ENCODE measurements at places on chromosomes 7 and 10.

- no peak for DNase-seq
Observed at GRCh38 chr10:132347931-132348267, 15.9 kb downstream of the LRRC27 start.

- DNase-seq: no peak
Observed at GRCh38 chr7:4779118-4779517, 3.7 kb downstream of the AP5Z1 start.

DNA sequence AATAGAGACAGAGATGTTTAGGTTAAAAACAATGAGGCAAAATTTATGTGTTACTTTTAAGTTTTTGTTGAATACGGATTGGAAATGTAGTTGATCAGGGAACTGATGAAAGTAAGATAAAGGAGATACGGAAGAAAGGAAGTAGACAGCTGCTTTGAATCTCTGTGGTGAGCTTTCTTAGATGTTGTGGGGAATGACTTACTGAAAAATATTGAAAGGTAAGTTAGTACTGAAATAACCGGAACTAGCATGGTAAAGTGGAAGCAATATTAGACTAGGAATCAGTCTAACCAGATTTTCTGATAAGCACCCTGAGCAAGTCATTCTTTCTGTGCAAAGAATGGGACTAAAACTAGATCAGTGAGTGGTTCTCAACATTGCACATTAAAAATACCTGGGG is 34.8 kb downstream of the LUC7L2 start:
- no peak for DNase-seq

GRCh38 chr7:103989200-103989784 is at the start of gene RELN:
Gene RELN (minus strand): TSS chr7:103989658. CDS start chr7:103989356, 302 bp downstream.
- peak; percentile 34 for DNase-seq

- DNase-seq: no peak
Observed at GRCh38 chr7:28132959-28133870, 47.4 kb downstream of the JAZF1 start.

DNA sequence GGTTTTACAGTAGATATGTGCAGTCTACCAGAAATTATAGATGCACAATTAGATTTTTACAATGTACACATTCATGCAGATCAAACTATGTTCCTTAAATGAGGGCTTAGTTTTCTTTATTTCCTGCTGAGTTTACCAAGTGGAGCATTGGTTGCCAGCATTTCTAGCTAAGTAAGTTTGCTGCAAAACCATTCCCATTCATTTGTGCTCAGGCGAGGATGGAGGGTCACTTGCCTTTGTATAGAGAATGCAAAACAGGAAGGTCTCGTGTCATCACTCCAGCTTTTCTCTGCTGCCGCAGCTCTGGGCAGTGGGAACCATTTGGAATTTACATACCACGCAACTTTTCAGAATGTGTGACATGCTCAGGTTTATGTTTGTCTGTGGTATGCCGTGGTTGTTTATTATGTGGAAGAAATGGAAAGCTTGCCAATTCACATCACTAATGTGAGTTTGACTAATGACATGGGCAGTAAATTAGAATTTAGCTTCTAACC is 198.6 kb downstream of the TRIL start:
- DNase-seq: no peak

DNA sequence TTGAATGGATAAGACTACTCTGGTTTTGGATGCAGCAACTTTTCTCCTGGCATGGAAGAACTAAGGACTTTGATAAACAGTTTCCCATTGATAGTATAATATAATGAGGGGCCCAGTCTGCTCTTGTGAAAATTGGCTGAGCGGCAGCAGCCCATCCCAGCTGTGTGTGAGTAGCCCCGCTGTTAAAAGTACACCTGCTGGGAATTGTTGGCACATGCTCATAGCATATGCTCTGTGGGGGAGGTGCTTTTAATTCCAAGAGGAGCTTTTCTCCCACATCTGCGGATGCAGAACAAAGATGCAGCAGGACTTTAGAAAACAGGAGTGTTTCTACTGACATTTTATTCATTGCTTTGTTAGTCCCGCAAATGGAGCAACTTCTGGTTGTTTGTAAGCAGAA is 19.0 kb downstream of the SRI start:
- no peak for DNase-seq

- no peak for DNase-seq
Observed at GRCh38 chr7:104499975-104500374, 171.6 kb downstream of the LHFPL3 start.

GRCh38 chr10:14839305-14839695 is 1.2 kb downstream of the HSPA14 start:
- DNase-seq: no peak

GRCh38 chr10:35789996-35790395 is 147.9 kb upstream of the FZD8 start:
- no peak for DNase-seq

GRCh38 chr10:102413053-102413705 is 5.4 kb downstream of the PSD start:
- DNase-seq: no peak

GRCh38 chr7:64886956-64887545 is 16.0 kb upstream of the ZNF273 start:
- no peak for DNase-seq

- DNase-seq: no peak
Observed at GRCh38 chr10:85170026-85170425, 841.6 kb downstream of the CCSER2 start.

GRCh38 chr7:46317256-46317655 is 396.2 kb upstream of the IGFBP3 start:
- no peak for DNase-seq

- DNase-seq: no peak
Observed at GRCh38 chr10:101007099-101007711, 7.6 kb downstream of the LZTS2 start.

DNA sequence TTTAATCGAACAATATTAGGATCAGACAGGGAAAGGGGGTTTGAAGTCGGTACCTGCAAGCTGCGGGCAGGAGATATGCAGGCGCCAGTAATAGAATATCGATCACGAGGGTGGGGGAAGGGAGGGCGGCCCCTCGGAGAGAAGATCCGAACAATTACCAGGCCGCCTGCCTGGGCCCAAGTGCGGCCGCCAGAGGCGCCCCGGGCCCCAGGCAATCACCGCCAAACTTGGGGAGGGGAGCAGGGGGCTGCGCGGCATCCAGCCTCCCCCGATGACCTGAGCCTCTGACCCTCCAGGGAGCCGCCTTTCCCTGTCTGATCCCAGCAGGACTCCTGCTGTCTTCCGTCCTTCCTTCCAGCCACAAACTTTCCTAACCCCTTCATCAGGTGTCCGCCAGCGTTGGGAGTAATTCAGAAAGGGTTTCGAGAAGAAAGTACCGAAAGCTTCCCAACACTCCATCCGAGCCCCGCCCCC is 1.1 kb downstream of the NKX1-2 start:
- no peak for DNase-seq

DNA sequence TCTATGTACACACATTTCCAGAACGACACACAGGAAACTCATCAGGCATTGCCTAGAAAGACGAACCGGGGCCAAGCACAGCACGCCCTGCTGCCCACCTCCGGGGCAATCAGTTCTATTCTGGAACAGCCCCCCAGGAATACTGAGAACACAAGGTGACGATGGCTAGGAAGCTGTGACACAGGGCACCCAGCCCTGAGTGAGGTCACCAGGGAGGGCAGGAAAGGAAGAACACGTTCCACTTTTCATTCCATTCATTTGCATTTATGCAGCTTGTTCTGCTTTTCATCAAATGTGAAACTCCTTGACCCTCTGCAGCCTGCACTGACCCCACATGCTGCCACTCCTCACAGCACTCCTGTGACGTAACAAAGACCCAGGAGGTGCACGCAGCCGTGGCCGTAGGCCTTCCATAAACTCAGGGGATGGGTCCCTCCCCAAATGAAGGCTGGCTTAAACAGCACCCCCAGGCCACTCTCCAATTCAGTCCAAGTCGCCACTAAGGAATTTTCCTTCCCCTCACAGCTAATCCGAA is 28.9 kb downstream of the MAD1L1 start:
- DNase-seq: no peak

GRCh38 chr7:77674878-77675277 is 21.4 kb upstream of the RSBN1L start:
- DNase-seq: no peak

DNA sequence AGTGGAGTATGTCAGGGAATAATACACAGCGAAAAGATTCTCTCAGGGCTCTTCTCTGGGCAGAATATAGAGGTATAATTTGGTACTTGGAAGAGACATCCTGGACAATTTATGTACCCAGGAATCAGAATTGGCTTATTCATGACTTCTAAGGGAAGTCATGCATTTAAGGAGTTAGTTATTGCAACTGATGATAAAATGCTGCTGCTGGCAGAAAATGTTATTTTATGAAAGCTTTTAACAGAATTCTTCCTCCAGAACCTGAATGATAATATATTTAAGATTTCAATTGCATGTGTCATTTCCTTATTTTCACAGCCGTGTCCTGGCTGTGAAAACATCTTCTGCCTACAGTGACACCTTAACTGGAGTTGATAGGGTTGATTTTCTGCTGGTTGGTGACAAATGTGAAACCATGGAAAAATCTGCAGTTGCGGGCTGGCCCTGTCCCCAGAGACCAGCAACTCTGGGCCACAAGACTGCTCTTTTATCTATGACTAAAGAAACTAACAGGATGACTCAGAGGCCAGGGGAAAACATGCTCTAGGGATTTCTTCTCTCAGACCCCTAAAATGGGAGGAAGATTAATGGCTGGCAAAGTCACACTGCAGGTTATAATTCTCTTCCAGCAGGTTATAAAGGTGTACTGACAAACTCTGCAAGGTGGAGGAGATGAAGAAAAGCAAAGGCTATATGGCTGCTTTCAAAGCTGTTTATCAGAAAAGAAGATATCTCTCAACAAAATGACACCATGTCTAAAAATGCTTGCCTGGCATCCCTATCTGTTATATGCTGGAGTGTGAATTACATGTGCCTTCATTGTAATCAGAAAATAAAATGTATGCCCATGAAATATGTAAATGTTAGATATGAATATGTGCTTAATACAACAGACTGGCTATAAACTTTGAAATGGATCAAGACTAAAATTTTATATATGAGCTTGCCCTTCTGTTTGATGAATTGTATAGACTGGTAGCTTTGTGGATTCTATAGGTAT is 12.1 kb upstream of the TRUB1 start:
- no peak for DNase-seq

DNA sequence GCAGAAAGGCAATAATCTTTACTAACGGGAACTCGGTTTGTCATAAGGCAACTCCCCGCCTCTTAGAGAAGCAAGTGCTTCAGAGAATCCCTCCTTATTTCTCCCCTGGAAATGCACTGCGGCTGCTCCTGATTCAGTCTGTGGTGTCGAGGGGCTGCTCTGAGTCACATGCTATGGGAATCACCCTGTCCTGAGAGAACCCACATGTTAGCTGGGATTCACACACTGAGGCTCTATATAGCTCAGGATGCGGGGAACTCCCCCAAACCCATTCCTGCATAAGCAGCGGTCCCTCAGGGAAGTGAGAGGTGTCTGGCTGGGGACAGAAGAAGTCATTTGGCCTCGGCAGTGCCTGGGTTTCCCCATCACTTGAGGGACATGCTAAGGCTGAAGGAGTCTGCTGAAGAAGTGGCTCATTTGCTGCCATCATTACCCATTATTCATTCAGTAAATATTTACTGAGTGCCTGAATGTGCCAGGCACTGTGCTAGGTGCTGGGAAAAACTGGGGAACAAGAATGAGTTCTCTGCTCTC is 87.5 kb downstream of the ATXN7L1 start:
- no peak for DNase-seq

GRCh38 chr10:31083765-31084184 is 52.1 kb upstream of the ZNF438 start:
- peak; percentile 75 for DNase-seq

- DNase-seq: no peak
Observed at GRCh38 chr7:127478024-127478355, 85.5 kb upstream of the ZNF800 start.

DNA sequence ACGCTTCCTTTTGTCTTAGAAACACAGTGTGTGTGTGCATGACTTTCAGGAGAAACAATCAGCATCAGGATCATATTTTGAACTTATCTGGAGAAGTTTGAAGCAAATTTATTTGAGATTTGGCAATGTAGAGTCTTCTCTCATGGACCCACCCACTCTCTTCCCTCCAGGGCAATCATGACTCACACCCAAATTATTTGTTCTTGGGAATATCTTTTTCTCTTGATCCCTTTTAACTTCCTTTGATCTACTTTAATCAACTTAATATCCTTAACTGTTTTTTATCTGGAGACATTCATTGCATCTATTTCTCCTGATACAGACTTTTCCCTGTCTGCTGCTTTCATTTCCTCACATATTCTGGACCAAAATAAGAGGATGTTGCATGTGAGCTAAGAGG is 1174.3 kb downstream of the GATA3 start:
- DNase-seq: no peak

GRCh38 chr7:3927446-3928110 is 626.5 kb downstream of the SDK1 start:
- DNase-seq: no peak

DNA sequence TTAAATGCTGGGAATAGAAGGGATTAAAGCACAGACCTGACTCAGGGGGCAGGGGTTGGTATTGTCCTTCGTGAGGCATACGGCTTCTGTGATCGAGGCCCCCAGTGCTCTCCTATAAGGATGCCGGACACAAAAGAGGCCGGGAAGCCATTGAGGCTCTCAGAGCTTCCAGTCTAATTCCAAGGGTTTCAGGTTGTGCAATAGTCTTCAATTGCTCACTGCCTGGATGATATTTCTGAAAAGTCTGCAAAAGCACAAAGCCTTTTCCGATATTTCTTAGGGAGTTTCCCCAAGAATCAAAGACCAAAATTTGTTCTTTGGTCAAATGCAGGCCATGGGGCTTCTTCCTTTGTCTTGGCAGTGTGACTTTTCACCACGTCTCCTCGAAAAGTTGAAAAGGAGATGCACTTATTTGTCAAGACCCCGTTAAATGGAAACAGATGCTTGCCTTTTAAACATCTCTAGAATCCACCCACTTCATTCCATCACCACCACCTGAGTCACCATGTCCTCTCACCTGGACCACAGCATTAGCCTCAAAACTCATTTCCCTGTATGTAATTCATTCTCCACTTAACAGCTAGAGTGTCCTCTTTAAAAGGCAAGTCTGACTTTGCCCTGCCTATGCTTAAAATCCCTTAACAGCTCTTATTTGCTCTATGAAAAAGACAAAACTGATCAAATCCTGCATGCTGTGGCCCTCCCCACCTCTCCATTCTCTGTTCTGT is 134.8 kb upstream of the NAMPT start:
- no peak for DNase-seq

DNA sequence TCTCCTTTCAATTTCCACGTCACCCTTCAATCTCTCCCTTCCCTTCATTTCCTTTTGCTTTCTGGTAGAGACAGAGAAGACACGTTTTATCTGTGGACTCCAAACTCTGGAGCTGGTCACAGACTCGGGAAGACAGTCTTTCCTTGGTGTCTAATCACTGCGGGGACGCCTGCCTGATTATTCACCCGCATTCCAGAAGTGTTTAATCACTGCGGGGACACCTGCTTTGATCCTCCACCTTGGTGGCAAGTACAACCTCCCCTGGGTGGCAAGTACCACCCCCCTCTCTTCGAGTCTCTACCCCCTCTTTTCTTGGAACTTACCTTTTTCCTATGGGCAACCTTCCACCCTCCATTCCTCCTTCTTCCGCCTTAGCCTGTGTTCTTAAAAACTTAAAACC is 15.3 kb upstream of the LRRC61 start:
- DNase-seq: no peak

GRCh38 chr7:158815083-158815799 is 14.1 kb downstream of the ESYT2 start:
- no peak for DNase-seq

- DNase-seq: no peak
Observed at GRCh38 chr10:15231426-15231825, 62.9 kb upstream of the NMT2 start.

GRCh38 chr10:118723466-118723865 is 31.3 kb downstream of the CACUL1 start:
- DNase-seq: no peak

All from activated T-cell treated with anti-CD3 and anti-CD28 coated beads, Interleukin-2, amount 50 U/mL, for 24 hours (primary cell).